Kidney (tissue), 22 donors: ENCODE measurements at places on chromosomes 3 and 15. TPM values are rescaled to one million over a fixed set of nuclear protein-coding genes. Genes with fewer than 3 reads are reported as not detected.

DNASE1L3 gene
- total RNA-seq = 24.9 TPM

DNA sequence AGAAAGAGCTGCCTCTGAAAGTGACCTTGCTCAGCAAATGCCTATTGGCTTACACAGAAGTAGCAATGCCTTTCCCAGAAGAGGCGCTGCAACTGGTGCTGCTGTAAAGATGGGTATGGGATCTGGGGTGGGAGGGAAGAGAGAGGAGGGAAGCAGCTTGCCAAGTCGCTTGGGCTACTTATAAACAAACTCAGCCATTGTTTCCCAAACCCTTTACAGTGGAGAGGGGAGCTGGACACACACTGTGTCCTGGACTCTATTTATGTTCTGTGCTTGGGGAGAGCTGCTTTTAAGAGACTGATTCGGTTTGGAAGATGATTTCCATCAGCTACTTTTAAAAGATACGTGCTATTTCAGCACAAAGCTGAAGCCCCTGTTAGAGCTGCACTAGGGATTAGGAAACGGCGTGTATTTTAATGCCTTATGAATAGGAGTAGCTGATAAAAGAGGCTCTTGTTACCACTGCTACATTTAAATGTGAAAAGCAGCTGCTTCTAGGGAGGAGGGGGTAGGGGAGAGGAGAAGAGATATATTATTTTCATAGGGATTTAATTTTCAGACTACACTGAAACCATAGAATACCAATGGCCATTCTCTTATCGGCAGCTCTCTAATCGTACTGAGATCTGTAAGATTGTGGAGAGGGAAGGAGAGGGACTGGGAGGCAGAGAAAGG is 440.6 kb downstream of the MCTP2 start:
- peak; percentile 66 for DNase-seq
- H3K4me1 ChIP-seq = no peaks in the 10 kb centered on the region
- H3K27ac ChIP-seq = peak overlapping the region; percentile 57
- no peak overlapping the region for H3K4me3 ChIP-seq
- H3K27me3 ChIP-seq = no peaks in the 10 kb centered on the region

DUOX2 gene
- 0.28 TPM for total RNA-seq

DNA sequence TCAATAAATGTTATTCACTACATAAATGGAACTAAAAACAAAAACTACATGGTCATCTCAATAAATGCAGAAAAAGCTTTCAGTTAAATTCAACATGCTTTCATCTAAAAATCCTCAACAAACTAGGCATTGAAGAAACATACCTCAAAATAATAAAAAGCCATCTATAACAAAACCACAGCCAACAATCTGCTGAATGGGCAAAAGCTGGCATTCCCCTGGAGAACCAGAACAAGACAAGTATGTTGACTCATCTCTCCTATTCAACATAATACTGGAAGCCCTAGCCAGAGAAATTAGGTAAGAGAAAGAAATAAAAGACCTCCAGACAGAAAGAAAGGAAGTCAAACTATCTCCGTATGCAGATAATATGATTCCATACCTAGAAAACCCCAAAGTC is 759.9 kb downstream of the EPHA3 start:
- H3K36me3 ChIP-seq = no peaks in the 10 kb centered on the region
- DNase-seq = no peak
- no peaks in the 10 kb centered on the region for H3K27me3 ChIP-seq

NLGN1 gene
- total RNA-seq = 19.4 TPM

DNA sequence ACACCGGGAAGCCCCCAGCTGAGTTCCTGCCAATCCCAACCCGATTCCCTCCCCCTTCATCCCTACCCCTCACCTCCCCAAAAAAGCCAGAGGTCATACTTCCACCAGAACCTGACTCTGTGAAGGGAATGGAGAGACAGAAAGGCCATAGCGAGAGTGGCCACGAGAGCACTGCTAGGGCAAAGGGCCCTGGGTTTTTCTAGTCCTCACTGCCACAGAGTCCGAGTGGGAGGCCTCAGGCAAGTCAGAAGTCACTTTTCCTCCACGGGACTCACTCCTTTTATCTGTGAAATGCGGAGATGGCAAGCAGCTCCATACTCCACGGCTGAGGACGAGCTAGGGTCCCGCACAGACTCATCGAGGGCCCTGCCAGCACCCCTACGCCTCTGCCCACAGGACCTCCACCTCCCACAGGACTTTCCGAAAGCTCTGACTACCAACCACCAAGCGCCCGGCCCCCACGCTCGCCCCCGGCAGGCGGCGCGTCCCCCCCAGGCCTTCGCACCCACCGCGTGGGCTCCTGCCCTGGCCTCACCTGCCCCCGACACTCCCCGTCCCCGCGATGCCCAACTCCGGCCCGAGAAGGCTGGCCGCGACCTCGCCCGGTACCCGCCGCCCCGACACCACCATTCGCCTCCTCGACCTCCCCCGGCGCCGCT is 792 bp downstream of the ATP13A3 start:
- DNase-seq = peak; percentile 61
- peak overlapping the region; percentile 88 for H3K4me3 ChIP-seq
- peak overlapping the region; percentile 96 for H3K27ac ChIP-seq
- no peaks in the 10 kb centered on the region for H3K27me3 ChIP-seq
- H3K36me3 ChIP-seq = no peaks in the 10 kb centered on the region

DNA sequence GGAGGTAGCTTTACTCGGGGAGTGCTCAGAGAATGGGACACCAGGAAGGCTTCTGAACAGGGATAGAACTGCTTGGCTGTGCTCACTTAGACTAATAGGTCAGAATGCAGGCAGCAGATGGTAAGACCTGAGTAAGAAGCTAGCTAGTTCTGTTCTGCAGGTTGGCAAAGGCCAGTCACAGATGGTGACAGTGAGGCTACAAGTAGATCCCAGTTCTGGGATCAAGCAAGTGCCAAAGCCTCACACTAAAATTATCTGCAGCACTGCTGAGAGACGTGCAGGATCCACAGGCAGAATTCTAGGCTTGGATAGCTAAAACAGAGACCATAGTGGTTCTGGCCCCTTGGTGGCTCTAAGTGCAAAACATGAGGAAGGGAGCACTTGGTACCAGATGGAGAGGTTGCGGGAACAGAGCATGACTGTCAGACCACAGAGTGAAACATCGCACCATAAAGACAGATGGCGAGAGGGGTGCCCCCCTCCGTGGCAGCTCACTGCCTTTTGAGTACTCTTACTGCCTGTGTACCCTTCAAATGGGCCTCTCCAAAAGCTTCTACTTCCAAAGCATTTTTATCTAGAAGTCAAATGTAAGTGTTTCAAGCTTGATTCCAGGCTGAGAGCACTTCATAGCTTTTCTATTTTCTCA is 3.6 kb upstream of the GLCE start:
- DNase-seq = no peak
- H3K27ac ChIP-seq = no peak overlapping the region
- no peaks in the 10 kb centered on the region for H3K27me3 ChIP-seq
- no peaks in the 10 kb centered on the region for H3K36me3 ChIP-seq
- no peaks in the 10 kb centered on the region for H3K4me1 ChIP-seq
- H3K4me3 ChIP-seq = no peak overlapping the region

GRCh38 chr3:9780910-9781309 is 11.2 kb upstream of the CAMK1 start:
- peaks cover 25% of the 10 kb centered on the region for H3K4me1 ChIP-seq
- H3K27me3 ChIP-seq = no peaks in the 10 kb centered on the region
- H3K36me3 ChIP-seq = no peaks in the 10 kb centered on the region
- no peak overlapping the region for H3K4me3 ChIP-seq
- no peak for DNase-seq
- peak overlapping the region; percentile 69 for H3K27ac ChIP-seq

MKRN3 gene
- total RNA-seq = not detected

GCSAM gene
- 0.88 TPM for total RNA-seq

GRCh38 chr3:105626739-105627138 is 242.1 kb downstream of the CBLB start:
- no peak overlapping the region for H3K4me3 ChIP-seq
- no peaks in the 10 kb centered on the region for H3K4me1 ChIP-seq
- DNase-seq = no peak
- no peak overlapping the region for H3K27ac ChIP-seq
- H3K27me3 ChIP-seq = no peaks in the 10 kb centered on the region
- H3K36me3 ChIP-seq = no peaks in the 10 kb centered on the region

DNA sequence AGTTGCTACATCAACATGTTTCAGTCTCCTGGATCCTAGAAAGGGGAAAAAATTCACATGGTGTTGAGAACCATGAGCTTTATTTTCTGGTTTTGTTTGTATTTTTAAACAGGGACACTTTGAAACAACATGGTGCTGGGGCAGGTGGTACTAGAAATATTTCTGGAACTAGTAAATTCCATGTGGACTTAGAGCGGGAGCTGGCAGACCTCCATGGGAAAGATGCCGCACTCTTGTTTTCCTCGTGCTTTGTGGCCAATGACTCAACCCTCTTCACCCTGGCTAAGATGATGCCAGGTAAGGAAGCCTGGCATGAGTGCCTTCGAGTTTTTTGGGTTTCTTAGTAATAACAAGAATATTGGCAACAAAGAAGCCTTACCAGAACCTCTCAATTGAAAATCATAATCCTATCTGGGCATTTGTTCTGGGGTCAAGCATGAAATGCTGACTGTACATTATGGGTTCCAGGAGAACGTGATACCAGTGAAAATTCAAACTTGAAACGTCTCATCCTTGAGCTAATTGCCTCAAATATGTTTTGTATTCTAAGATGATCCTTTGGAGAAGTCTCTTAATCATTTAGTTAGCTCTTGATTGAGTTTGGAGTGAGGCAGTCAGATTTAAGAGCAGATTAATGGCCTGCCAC is 7.9 kb downstream of the ALAS1 start:
- H3K36me3 ChIP-seq = peaks cover 21% of the 10 kb centered on the region
- H3K4me3 ChIP-seq = no peak overlapping the region
- no peaks in the 10 kb centered on the region for H3K27me3 ChIP-seq
- H3K27ac ChIP-seq = no peak overlapping the region
- H3K4me1 ChIP-seq = no peaks in the 10 kb centered on the region

DNA sequence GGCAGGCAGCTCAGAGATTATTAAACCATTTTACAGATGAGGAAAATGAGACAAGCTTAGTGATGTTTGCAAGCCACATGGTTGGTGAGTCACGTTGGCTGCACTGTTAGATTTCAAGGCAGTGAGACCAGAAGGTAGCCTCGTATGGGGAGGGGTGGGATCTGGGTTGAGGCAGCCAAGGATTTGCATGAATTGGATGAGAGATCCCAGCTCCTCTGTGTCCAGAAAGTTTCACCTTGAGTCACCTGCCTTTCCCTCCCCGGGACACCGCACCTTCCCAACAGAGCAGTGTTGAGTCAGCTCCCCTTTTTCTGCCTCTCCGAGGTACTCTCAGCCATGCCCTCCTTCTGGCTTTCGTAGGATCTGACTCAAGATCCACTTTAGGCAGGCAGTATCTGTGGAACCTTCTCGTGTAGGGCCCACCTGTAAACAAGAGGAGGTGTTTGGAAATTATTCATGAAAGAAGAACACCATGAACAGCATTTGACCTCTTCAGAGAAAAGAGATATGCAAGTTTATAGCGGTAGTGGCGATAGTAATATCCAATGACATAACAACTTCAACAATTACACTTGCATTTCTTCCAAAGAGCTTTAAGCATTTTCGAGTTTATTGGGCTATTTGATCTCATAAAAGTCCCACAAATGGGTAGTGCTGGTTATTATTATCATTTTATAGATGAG is 46.8 kb upstream of the VPS8 start:
- no peaks in the 10 kb centered on the region for H3K27me3 ChIP-seq
- peak; percentile 35 for DNase-seq
- H3K4me3 ChIP-seq = no peak overlapping the region
- no peaks in the 10 kb centered on the region for H3K36me3 ChIP-seq
- no peak overlapping the region for H3K27ac ChIP-seq

DNA sequence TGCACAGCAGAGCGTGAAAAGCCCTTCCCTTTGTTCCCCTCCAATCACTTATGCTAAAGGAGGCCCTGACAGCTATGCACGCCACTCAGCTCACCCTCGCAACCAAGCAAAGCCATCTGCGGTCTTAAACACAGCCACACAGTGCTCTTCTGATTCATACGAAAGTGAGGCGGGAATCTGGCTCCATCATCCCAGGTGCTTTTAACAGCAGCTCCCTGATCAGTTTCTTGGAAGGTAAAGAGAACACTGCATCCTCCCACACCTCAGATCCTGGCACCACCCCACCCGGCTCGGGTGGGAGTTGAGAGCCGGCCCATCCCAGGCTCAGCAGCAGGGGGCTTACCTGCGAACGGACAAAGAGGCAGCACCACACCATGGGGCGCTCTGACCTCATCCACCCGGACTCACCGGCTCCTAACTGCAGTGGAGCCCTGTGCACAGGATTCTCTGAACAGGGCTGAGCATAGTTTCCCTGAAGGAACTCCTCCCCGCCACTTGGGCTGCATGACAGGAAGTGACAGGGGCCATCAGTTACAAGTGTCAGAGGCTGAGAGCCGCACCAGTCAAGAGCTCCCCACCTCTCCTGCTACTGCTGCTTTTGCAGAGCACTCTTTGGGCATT is 114.3 kb upstream of the ARHGEF3 start:
- peak overlapping the region; percentile 39 for H3K27ac ChIP-seq
- peak; percentile 59 for DNase-seq
- H3K4me1 ChIP-seq = no peaks in the 10 kb centered on the region
- no peak overlapping the region for H3K4me3 ChIP-seq
- H3K36me3 ChIP-seq = no peaks in the 10 kb centered on the region

DNA sequence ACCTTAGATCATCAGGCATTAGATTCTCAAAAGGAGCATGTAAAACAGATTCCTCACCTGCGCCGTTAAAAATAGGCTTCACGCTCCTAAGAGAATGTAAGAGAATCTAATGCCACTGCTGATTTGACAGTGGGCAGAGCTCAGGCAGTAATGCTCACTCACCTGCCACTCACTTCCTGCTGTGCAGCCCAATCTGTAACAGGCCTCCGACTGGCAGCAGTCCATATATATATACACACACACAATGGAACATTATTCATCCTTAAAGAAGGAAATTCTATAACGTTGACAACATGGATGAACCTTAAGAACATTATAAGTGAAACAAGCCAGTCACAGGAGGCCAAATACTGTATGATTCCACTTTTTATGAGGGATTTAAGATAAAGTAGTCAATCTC is 24.5 kb downstream of the ZNF148 start:
- H3K36me3 ChIP-seq = no peaks in the 10 kb centered on the region
- no peak overlapping the region for H3K27ac ChIP-seq
- H3K4me3 ChIP-seq = no peak overlapping the region
- no peak for DNase-seq

- H3K4me1 ChIP-seq = peaks cover 2% of the 10 kb centered on the region
- DNase-seq = peak; percentile 85
- H3K4me3 ChIP-seq = no peak overlapping the region
Measured at GRCh38 chr15:59299929-59300617, 72.6 kb downstream of the MYO1E start.

DNA sequence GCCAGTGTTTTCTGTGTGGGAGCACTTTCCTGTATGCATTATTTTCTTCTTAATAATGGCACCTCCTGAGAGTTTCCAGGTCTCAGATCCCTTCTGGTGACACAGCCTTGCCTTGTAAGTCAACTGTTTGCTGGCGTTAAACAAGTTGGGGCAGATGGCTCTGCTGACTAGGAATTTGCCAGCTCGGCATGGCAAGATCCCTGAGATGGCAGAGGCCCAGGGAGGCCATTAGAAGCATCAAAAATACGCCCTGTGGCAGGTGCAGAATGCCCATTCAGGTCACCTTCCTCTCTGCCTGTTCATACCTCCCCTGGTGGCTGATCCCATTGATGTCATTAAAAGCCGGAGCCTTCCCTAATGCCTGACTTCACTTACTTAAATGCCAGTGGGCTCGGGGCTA is 320.9 kb upstream of the CTDSPL start:
- no peaks in the 10 kb centered on the region for H3K27me3 ChIP-seq
- H3K4me1 ChIP-seq = no peaks in the 10 kb centered on the region
- no peak overlapping the region for H3K27ac ChIP-seq
- no peak overlapping the region for H3K4me3 ChIP-seq

PATL2 gene
- total RNA-seq = 2.1 TPM
